NCI-H510A (cell line): ENCODE measurements at places on chromosomes 7 and 10.

DNA sequence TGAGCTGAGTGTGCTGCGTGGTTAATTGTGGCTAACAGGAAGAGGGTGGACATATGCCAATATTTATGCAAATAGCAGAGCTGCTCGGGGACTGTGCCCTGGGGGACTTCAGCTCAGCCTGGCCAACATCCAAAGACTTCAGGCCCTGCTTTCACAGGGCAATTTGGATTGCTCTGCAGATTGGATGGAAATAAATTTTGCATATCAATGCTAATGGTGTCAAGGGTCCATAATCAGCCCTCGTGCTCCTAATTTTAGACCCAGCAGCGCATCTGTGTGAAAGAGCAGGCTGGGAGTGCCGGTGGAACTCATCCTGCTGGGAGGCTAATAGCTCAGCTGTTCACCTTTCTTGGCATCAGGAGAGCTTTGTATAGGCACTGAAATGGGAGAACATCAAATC is 270.1 kb downstream of the TCERG1L start:
- DNase-seq: no peak

- DNase-seq: no peak
Measured at GRCh38 chr10:94069884-94070283, 76.2 kb downstream of the PLCE1 start.

GRCh38 chr10:47348661-47349470 is 703 bp downstream of the RBP3 start:
- DNase-seq: no peak

DNA sequence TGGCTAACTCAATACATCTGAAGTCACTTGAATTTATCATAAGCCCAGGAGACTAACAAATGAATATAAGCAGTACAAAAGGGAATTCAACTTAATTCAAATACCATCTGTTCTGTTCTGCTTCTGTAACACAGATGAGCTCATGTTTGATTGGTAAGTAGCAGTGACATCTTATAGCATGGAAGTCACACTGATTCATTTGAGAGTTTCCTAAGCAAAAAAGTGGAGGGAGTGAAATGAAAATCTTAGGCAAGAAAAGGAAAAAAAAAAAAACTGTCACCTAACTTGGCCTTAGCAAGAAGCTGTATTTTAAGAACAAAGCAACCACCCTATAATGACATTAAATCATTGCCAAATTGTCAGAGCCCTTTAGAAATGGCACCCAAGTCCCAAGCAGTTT is 49.5 kb downstream of the SMURF1 start:
- no peak for DNase-seq

- DNase-seq: no peak
Measured at GRCh38 chr10:53162856-53163255, 390.3 kb upstream of the MBL2 start.

DNA sequence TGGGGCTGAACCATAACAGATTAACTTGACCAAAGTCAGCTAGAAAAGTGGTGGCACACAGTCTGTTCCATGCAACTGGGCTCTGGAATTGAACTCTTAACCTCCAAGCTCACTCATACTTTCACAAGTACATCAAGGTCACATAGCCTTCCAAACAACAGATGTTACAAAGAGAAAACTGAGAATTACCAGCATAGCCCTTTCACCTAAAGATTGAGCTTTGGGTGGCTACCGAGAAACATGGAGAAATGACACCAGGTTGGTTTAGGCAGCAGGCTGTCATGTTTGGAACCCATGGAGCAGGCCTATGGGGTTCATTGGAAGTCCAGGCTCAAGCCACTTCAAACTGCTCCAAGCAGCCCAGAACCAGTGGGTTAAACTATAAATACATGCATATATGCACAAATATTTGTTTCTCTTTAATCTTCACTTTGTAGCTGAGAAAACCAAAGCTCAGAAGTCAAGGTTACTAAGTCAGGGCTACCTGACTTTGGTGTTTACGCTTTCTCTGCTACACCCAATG is 59.1 kb downstream of the MALSU1 start:
- no peak for DNase-seq

DNA sequence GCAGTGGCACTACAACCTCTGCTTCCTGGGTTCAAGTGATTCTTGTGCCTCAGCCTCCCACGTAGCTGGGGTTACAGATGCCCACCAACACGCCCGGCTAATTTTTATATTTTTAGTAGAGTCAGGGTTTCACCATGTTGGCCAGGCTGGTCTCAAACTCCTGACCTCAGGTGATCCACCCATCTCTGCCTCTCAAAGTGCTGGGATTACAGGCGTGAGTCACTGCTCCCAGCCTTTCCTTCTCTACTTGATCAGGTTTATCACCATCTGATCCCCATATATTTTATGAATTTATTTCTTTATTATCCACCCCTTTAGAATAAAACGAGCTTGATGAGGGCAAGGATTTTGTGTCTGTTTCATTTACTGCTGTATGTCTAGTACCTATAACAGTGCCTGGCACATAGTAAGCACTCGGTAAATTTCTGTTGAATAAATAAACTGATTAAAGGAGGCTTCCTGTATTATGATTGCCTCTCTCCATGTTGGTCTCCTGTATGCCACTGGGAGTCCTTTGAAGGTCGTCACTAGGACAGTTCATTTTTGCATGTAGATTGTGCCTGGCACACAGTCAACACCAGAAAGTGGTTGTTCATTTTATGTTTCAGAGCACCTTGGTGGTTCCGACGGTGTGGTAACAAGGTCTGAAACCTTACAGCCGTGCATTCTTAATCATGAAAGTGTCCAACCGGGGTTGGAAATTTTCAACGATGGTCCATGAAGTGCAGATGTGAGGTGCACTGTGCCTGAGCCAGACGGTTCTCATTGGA is 9.6 kb upstream of the EIF3A start:
- DNase-seq: no peak

DNA sequence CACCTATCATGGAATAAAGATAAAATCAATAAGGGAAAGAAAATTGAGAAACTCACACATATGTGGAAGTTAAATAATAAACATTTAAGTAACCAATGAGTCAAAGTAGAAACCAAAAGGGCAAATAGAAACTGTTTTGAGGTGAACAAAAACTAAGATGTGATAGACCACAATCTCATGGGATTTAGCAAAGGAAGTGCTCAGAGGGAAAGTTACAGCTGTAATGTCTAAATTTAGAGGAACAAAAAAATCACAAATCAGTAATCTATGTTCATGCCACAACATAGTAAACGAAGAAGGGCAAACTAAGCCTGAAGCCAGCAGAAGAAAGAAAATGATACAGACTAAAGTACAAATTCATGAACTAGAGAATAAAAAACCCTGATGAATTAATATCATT is 16.3 kb downstream of the CYP3A4 start:
- no peak for DNase-seq

DNA sequence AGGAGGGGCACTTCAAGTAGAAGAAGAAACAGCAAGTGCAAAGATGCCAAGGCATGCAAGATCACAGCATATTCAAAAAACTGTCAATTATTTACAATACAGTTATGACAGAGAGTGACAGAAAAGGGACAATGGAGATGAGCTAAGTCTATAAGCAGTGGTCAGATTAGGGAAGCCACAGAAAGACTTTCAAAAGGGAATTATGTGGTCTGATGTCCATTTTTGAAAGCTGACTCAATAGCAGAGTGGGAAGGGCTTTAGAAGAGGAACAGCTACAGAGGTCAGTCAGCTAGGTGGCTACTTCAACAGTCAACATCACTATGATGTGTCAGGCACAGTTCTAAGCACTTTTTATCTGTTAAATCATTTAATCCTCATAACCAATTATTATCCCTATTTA is 45.2 kb upstream of the SPOCK2 start:
- no peak for DNase-seq

GRCh38 chr7:142357953-142358520 is 100.2 kb upstream of the PRSS58 start:
- no peak for DNase-seq
